Sigmoid colon (tissue), 7 donors: ENCODE measurements at places on chromosomes 1 and 21.

DNA sequence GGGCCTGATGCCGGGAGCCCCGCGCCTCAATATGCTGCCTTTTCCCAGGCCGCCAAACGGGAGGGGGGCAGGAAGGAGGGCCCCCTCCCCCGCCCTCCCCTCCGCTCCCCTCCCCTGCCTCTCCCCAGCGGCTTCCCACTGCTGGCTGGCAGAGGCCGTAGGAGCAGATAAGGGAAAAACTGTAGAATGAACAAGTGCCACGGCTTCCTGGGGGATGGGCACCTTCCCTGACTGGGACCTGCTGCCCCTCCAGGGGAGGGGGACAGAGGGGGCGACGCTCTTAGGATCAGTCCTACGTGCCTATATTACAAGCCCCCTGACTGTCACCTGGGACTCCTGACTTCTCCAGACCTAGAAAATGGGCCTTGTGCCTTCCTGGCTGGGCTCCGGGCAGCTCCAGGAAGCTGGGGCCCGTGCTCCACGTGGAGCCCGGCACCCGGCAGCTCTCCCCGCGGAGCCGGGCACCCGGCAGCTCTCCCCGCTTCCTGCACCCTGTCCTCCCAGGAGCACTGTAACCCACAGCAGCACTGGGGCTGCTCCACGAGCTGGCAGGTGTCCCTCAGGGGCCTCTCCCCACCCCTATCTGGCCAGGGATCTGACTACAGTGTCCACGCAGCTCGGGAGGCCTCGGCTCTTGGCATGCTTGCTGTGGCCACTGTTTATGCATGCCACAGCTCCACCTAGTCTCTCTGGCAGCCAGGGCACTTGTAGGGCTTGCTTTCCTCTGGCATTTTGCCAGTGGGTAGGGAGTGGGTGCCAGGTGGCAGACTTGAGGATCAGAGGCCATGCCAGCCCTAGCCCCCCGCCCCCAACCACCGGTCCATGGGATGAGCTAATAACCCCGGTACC lies 674 bp upstream of the HES5 start:
- no peak for DNase-seq

GRCh38 chr1:99665212-99665611 lies 19.3 kb downstream of the PALMD start:
- no peak for DNase-seq

GRCh38 chr1:183887826-183888819 lies 83.2 kb downstream of the RGL1 start:
- no peak for DNase-seq

- DNase-seq, result no peak
These were observed 152.7 kb upstream of the CHRM3 start for GRCh38 chr1:239233626-239234025.

- no peak for DNase-seq
These were observed 87.7 kb downstream of the ST6GALNAC3 start for GRCh38 chr1:76162254-76162653.

- no peak for DNase-seq
These were observed 4.2 kb upstream of the KLHDC8A start for GRCh38 chr1:205360891-205361290.

DNA sequence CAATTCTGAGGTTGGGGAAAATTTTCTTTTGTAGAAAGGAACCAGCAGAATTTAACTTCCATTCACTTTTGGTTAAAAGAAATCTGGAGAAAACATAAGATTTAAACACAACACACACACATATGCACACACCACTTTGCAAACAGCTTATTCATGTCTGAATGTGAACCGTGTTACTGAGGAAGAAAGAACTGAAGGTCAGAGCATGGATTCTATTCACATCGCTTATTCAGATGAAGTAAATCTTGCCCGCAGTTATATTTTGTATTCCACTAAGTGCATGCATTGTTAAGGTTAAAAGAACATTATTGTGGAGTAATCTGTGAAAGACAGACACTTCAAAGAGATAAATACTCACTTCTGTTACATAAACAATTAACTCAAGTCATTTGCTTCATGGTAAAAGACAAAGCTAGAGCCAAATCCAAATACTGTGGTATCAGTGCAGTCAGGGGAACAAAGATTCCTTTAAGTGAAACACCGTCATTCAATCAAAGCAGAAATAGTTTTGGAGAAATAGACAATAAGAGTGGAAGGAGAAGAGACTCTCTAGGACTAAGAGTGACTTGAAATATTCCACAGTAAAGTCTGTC lies 82.0 kb downstream of the LRRC53 start:
- DNase-seq, result no peak

- no peak for DNase-seq
These were observed at the start of gene RUNX3 for GRCh38 chr1:24930260-24931145. RUNX3 (minus strand) TSS chr1:24930276; CDS start chr1:24929868, 408 bp downstream.

- DNase-seq, result no peak
These were observed 1.7 kb downstream of the PCNX2 start for GRCh38 chr1:233293556-233294446.

DNA sequence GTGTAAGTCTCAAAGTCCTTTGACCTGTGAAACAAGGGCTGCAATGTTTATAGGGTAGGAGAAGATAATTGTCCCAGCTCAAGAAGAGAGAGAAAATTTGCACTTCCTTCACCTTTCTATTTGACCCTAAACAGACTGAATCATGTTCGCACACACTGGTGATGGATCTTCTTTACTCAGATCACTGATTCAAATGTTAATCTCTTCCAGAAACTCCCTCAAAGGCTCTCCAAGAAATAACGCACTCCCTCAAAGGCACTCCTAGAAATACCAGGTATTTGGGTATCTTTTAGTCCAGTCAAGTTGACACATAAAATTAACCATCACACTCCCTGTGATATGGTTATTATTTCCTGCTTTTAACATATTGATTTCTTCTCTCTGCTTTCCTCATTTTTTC lies 30.5 kb upstream of the PTGS2 start:
- DNase-seq, result no peak

GRCh38 chr21:38716942-38717341 lies 88.8 kb upstream of the ETS2 start:
- no peak for DNase-seq

DNA sequence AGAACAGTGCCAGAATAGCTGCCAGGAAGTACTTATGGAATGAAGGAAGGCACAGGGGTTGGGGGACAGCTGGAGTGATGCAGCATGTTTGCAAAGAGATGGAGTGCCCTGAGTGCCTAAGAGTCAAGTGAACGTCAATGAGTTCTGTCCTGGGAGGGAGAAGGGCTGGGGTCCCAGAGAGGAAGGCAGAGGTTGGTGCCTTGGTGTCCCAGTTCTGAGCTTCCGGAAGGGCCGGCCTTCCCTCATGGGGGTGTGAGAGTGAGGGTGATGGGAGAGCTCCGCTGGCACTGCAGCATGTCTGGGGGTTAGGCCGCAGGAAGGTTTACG lies 17.6 kb downstream of the NES start:
- no peak for DNase-seq

- no peak for DNase-seq
These were observed 8.3 kb downstream of the XCL2 start for GRCh38 chr1:168535536-168535935.

DNA sequence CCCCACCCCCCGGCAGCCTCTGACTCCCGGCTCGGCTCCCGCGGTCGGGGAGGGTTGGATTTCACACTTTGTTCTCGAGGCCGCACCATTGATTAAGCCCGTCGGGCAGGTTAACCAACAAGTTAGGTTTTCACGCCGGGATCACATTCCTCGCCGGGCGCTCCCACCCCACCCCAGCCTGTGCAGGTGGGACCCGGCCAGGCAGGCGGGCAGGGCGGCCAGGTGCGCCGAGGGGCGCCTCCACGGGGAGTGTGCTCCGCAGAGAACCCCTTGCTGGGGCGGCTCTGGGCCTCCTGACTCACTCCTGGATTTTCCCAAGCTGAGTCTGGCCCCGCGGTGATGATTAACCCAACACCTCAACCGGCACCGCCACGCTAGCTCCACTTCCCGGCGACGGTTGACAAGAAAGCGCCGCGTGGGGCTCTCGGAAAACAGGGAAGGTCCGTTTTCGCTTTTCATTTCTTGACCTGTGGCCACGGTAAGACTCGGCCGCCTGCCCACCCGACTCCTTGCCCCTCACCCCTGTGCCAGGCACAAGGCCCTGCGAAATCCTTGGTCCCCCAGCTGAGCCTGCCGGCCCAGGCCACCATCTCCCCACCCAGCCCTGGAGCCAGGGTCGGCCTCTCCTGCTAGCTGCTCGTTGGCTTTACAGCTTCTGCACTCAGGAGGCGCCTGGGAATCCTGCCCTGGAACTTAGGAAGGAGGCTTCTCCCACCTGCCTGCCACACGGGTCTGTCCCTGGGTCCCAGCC lies 8.8 kb upstream of the TTLL10 start:
- DNase-seq, result no peak

GRCh38 chr1:71339238-71339637 lies 258.4 kb upstream of the ZRANB2 start:
- no peak for DNase-seq

GRCh38 chr1:85413169-85413568 lies 51.8 kb downstream of the DDAH1 start:
- DNase-seq, result no peak

DNA sequence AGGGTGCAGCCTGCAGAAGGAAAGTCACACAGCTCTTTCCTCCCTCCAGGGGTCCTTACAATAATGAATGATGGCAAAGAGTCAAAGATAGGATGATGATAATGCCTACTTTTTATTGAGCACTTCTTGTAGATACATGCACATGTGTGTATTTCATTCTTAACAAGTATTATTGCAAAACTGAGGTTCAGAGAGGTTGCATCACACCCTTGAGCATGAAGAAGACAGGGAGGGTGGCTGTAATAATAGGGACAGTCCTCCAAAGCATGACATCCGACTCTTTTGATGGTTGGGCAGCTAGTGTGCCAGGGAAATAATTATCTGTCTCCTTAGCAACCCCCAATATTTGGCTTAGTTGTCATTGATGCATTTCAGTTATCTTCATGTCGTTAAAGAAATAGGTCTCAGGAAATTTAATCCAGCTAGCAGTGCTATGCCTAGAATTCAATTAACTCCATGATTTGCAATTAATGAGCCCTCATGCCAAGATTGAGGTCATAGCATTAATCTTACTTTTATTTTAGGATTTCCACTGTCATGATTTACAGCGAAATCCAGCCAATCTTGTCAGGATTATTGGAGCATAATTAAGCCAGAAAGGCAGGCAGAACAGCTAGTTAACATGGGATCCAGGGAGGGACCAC lies 35.0 kb downstream of the DNAJC6 start:
- DNase-seq, result no peak

DNA sequence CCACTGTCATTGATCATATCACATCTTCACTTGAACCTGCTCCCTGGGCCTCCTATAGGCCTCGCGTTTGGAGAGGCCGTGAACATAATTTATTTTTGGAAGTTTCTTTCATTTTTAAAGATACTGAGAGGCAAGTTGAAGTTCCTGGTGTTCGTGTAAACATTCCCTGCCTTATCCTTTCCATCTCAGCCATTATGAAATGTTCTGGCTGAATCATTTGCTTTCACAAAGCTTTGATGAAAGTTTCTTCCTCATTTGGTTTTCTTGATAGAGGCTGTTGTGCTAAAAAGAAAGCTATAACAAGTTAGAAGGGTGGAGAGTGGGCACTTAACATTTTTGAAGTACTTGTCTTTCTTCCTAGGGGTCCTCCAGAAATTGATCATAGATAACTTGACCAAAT lies 15.5 kb downstream of the CAMTA1 start:
- DNase-seq, result no peak

GRCh38 chr1:112923234-112923958 lies 32.6 kb downstream of the SLC16A1 start:
- DNase-seq, result no peak

DNA sequence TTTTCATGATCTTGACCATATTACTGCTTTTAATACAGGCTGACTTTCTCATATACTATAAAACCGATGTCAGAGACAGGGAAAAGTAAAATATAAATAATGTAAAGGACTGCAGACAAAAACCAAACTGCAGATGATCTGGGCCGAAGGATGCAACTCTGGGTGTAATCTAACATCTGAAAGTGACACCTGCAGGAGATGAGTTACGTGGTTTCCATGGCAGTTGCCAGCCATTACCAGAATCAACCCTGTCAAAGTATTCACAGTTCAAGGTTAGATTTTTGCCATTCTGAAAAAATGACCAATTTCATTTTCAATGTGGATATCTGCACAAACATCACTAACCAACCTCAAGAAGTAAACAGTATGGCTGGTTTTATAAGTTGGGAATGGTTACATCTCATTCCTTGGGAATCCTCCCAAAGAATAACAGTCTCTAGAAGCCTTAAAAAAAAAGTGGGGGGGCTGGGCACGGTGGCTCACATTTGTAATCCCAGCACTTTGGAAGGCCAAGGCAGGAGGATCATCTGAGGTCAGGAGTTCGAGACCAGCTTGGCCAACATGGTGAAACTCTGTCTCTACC lies 27.7 kb downstream of the DNAJC11 start:
- DNase-seq, result no peak
